Kidney (tissue), 22 donors: ENCODE measurements at places on chromosomes 3 and 15. TPM values are rescaled to one million over a fixed set of nuclear protein-coding genes. Genes with fewer than 3 reads are reported as not detected.
A peak's percentile ranks its signal among the peaks of the same experiment; 100 is the strongest.

- no peak for DNase-seq
Measured at GRCh38 chr3:178146406-178146831, 389.8 kb upstream of the KCNMB2 start.

DNA sequence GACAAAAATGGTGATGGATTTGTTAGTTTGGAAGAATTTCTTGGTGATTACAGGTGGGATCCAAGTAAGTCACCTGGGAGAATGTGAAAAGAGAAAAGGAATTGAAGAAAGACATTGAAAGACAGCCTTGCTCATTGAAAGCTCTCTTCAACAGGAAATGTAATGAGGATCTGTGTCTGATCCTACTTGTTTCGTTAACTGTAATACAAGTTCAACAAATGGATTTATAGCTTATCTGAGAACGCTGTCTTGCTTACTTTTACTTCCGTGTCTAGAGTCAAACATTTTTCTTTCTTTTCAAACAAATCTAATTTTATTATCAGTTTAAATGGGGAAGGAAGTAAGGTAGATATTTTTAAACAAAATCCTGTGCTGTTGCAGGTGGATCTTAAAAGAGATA lies 15.9 kb downstream of the RCN2 start:
- no peak for DNase-seq

- no peak for DNase-seq
Measured at GRCh38 chr3:181722156-181722555, 10.4 kb downstream of the SOX2 start.

DNA sequence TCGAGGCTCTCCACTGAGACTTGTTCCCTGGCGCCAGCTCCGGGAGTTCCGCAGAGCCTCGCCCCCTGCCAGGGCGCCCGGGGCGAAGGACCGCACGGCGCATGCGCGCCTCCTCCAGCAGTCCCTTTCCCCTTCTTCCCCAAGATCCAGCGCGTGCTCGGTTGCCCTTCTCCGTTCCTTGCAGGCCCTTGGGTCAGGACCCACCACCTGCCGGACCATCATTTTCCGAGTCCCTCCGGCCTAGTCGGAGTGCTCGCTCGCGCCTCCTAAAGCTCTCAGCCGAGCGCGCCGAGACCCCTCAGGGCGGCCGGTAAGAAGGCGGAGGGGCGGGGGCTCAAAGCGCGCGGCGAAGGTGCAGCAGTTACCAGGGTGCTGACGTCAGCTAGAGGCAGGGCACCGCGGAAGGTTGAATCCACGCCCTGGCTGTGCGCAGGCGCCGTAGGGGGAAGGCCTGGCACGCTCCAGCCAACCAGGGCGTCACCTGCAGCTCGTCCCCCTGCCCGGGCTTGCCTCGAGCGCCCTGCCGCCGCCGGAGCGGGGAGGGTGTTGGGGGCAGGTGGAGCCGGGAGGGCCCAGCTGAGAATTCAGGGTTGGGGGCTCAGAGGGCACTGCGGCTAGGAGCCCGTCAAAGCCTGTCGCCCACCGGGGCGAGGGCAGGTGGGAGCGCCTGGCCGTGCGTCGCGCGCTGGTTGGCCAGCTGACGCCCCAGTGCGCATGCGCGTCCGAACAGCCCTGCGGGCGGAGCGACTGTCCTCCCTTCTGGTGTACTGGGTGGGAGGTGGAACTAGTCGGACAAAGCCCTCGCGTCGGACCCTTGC lies at the start of gene TCAIM:
TCAIM (plus strand) TSS at position 757 of the 818 bp plus-strand sequence. CDS start 16,017 bp downstream, outside the sequence.
- peak; percentile 99 for DNase-seq

- peak; percentile 36 for DNase-seq
Measured at GRCh38 chr15:40335938-40336743, 4.6 kb downstream of the CCDC9B start.

DNA sequence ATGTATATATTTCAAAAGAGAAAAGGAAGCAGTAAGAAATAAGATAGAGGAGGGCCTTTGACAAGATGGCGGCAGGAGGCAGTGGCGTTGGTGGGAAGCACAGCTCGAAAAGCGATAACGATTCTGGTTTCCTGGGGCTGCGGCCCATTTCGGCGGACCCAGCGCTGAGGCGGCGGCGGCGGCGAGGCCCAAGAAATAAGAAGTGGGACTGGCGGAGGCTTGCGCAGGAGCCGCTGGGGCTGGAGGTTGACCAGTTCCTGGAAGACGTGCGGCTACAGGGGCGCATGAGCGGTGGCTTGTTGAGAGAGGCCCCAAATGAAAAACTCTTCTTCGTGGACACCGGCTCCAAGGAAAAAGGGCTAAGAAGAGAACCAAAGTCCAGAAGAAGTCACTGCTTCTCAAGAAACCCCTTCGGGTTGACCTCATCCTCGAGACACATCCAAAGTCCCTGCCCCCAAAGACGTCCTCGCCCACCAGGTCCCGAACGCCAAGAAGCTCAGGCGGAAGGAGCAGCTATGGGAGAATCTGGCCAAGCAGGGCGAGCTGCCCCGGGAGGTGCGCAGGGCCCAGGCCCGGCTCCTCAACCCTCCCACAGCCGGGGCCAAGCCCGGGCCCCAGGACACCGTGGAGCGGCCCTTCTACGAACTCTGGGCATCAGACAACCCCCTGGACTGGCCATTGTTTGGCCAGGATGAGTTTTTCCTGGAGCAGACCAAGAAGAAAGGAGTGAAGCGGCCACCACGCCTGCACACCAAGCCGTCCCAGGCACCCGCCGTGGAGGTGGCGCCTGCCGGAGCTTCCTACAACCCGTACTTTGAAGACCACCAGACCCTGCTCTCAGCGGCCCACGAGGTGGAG lies 624.3 kb downstream of the MCTP2 start:
- DNase-seq = no peak

The CPB1 gene
- polyA plus RNA-seq = not detected

The CHRD gene
- polyA plus RNA-seq = 18.6 TPM

- no peak for DNase-seq
Measured at GRCh38 chr3:46642971-46643370, 30.6 kb downstream of the FAM240A start.

The PGBD4 gene
- polyA plus RNA-seq = 0.90 TPM

DNA sequence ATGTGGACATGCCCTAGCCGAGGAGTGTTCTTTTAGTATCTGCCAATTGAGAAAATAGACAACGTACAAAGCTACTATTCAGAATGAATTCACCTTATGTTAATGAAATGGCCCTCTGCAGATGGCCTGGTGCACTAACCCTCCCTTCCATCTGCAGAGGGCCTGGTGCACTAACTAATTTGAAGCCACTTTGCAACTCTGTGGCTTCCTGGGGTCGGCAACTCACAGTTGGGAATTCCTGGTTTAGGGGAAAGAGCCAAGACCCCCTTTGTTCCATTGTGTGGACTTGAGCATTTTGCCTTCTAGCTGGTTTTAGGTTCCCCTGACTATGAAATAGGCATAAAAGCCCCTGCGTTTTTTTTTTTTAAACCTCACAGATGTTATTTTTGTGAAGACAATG lies 204.3 kb upstream of the UBE3A start:
- DNase-seq = no peak

The APOD gene
- polyA plus RNA-seq = 12.9 TPM

- peak; percentile 52 for DNase-seq
Measured at GRCh38 chr3:169286992-169287391, 376.5 kb downstream of the MECOM start.

- DNase-seq = no peak
Measured at GRCh38 chr3:134971306-134971705, 176.2 kb downstream of the EPHB1 start.

GRCh38 chr15:35486296-35486695 lies 59.7 kb downstream of the DPH6 start:
- no peak for DNase-seq

The ACAN gene
- 2.8 TPM for polyA plus RNA-seq
